ENCODE measurements at places on chromosomes 7 and 10.

GRCh38 chr7:82567356-82567755 is 123.8 kb upstream of the CACNA2D1 start:
- no peak for DNase-seq

- DNase-seq: no peak
These were observed 326.0 kb upstream of the MTPN start for GRCh38 chr7:136303162-136303561.

GRCh38 chr10:113175176-113175575 is 225.1 kb downstream of the TCF7L2 start:
- DNase-seq: no peak

DNA sequence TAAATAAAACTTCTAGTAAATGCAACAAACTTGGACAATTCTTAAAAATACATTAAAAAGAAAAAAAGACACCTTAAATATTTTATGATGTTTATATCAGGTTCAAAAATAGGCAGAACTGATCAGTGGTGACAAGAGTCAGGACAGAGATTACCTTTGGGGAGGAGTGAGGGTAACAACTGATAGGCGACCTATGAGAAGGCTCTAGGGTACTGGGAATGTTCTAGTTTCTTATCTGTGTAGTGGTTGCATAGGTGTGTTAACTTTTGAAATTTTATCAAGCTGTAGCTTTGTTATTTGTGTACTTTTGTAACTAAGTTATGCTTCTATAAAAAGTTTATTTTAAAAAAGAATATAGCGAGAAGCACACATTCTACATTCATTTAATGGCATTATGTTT is 75.1 kb upstream of the STRIP2 start:
- DNase-seq: no peak

- DNase-seq: peak; percentile 44
These were observed 99.5 kb downstream of the HIP1 start for GRCh38 chr7:75639071-75639885.

GRCh38 chr7:48296966-48297365 is 125.7 kb downstream of the ABCA13 start:
- DNase-seq: no peak

DNA sequence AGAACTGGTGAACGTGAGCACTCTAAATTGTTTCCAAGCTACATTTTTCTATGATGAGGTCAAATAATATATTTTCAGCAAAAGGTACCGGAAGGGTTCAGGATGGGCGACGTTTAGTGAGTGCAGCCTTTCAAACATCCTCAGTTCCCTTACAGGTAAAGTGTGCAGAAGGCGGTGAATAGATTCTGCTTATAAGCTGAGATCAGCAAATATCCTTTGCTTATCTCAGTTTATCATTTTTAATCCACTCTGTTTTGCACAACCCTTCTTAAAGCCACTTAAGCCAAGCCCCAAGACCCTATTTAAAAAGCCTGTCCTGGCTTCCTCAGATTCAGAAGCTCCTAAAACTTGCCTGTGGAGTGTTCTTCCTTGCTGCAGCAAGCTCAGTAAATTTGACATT is 103.1 kb upstream of the DGKB start:
- no peak for DNase-seq

- no peak for DNase-seq
These were observed 35.8 kb upstream of the DNAAF5 start for GRCh38 chr7:690478-691360.

- no peak for DNase-seq
These were observed 282.1 kb upstream of the MKLN1 start for GRCh38 chr7:131045526-131045925.

DNA sequence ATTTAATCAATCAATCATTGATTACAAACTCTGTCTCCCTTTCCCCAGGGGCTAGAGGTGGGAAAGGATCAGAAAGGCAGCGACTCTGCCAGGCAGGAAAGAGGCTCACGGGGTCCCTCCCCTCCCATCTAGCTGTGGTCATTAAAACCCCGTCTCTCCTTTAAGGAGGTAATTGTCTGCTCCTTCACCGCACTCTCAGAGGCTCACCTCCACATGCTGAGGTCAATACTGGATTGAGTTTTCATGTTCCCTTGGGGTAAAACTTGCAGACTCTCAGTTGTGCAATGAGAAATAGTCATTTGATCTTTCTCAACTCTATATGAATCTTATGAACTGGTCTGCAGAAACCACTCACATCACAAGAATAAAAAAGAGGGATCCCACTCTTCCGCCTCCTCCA is 368.8 kb downstream of the ADRA2A start:
- no peak for DNase-seq

Data from ELR (cell line).